Stimulated activated CD4-positive, alpha-beta T cell treated with anti-CD3 and anti-CD28 coated beads, Interleukin-1b, Interleukin-23, amount 100 ng/mL, for 1 hour (primary cell): ENCODE measurements at places on chromosomes 1 and 21.

- DNase-seq = no peak
Measured at GRCh38 chr1:28803051-28803450, 8.9 kb upstream of the OPRD1 start.

GRCh38 chr1:180143359-180143758 is 11.3 kb upstream of the QSOX1 start:
- no peak for DNase-seq

- DNase-seq = no peak
Measured at GRCh38 chr1:207984831-207985572, 74.1 kb upstream of the CD34 start.

DNA sequence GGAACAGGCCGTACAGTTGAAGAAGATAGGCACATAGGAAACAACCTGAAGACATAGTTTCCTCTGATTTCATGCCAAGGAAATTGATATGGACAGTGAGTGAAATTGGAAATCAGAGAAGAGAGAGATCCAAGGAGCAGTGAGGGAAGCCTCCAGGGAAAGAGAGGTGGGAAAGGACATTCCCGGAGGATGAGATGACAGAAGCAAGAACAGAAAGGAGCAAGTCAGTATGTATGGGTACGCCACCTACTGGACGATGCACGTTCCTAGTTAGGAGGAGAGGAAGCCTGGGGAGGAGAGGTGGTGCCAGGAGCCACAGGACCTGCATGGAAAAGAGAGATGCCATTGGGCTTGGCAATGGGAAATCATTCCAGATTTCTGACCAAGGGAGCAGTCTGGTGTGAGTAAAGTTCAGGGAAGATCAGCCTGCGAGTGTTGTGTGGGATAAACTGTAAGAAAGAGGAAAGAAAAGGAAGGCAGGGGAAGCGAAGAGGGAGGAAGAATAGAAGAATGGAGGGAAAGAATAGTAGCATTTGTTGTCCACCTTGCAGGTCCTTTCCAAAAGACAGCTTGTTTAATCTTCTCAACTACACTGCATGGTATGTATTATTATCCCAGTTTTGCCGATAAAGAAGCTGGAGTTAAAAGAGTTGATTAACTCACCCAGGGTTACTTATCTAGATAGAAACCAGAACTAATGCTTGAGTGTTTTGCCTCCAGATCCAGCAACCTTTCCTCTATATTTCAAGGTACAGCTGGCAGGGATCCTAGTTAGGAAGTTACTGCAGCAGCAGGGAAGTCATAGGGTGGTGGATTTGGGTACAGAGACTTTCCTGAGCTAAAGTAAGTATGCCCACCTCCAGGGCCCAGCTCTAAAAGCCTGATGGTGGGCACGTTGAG is 27.4 kb downstream of the C1orf116 start:
- DNase-seq = no peak

- DNase-seq = no peak
Measured at GRCh38 chr1:225817611-225818061, 7.7 kb downstream of the EPHX1 start.

DNA sequence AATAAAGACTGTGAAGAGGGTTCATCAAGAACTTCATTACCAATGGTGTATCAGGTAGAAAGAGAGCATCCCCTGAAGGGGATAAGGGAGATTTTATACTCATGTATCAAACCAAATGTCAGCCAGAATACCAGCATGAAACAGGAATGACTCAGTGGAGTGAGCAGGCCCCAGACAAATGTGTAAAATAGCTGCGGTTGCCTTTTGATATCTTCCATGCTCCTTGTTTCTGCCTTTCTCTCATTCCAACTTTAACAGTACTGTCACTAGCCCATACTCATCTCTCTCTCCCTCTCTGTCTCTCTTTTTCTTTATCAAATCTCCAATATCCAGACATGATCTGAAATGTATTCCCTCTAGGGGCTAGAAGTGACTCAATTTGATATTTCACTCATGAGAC is 47.8 kb downstream of the GPR88 start:
- no peak for DNase-seq

- DNase-seq = no peak
Measured at GRCh38 chr1:217135569-217135915, 412.3 kb upstream of the ESRRG start.

DNA sequence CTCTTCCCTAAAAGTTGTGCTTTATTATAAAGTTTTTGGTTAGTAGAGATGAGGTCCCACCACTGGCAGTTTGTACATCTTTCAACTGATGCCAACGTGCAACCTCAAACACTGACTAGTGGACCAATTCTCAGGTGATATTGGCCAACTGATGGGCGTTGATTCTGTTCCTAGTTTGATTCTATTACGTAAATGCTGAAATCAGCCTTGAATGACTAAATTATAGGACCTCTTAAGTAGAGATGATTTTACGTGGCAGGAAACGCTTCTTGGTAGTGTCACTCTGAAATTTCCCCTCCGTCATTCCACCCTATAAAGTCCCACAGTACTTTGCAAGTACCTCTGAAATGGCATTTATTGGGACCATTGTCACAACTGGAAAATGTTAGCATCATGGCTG is 8.8 kb upstream of the FNDC7 start:
- DNase-seq = no peak

DNA sequence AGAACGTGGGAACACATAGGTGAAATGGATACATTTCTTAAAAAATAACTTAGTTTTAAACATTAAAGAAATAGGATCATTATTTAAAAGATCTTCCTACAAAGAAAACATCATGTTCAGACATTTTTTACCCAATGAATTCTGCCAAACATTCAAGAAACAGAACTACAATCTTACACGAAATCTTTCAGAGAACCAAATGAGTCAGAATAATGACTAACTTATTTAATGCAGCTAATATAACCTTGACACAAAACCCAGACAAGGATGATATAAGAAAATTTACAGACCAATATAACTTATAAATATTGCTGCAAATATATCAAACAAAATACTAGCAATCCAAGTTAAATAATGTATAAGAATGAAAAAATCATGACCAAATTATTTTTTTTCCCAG is 220.1 kb upstream of the KCNK2 start:
- no peak for DNase-seq

DNA sequence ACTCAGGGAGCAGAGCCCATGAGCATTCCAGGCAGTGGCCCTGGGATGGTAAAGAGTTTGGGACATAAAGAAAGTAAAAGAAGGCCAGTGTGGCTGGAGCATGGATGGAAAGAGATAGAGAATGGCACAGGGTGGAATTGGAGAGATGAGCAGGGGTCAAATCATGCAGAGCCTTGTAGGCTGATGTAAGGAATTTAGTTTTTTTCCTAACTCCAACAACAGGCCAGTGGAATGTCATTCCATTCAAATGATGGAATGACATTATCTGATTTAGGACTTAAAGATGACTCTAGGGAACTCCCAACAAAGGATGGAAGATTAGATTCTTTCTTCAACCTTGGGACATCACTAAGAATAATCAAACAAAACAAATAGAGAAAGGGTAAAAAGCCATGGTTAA is 12.8 kb upstream of the S100A2 start:
- no peak for DNase-seq

GRCh38 chr1:29502225-29502910 is 266.0 kb downstream of the PTPRU start:
- no peak for DNase-seq

GRCh38 chr1:150476754-150477153 is 10.5 kb upstream of the TARS2 start:
- DNase-seq = no peak

DNA sequence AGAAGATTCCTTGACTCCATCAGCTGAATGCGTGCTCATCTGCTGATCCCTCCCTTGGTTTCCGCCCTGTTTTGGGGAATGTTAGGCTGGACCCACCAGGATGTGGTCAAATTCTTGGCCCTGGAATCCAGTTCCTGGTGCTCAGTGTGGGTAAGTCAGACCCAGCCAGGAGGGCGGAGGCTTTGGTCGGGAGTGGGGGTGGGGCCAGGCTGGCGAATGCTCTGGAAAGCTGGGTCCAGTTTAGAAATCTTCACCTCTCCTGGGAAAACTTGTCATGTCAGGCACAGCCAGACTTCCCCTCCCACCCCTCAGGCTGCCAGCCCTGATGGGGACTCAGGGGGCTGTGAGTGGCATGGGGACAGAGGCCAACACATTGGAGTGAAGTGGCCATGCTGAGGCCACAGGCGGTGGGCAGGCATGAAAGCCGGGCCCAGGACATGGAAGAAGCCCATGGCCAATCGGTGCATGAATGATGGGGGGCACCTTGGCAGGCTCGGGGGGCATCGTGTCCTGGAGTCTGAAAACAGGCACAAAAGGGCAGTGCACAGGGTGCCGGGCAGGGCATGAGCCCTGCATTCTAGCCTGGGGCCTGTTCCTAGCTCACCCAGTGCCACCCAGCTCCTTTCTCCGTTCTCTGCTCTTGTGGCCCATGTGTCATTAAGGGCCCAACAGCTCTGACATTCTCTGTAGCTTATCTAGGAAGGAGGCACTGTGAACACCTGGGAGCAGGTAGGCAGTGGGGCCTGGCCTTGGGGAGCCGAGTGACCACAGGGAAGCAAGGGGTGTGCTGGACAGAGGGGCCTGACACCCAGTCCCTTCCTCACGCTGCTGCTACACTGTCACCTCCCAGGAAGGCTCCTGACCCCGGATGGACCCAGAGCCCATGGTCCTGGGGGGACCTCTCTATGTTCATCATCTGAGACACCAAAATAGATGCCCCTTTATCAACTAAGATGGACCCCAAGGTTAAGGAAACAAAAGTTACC is 14.6 kb upstream of the PADI1 start:
- DNase-seq = no peak

DNA sequence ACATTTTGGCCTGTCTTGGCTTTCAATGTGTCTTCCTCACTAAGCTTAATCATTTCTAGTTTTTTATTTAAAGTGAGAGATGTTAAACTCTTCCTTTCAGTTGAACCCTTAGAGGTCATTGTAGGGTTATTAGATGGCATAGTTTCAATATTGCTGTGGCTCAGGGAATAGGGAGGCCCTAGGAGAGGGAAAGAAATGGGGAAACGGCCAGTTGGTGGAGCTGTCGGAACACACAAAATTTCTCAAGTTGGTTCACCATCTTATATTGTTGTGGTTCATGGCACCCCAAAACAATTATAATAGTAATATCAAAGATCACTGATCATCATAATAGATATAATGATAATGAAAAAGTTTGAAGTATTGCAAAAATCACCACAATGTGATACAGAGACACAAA is 31.4 kb upstream of the KAZN start:
- no peak for DNase-seq

DNA sequence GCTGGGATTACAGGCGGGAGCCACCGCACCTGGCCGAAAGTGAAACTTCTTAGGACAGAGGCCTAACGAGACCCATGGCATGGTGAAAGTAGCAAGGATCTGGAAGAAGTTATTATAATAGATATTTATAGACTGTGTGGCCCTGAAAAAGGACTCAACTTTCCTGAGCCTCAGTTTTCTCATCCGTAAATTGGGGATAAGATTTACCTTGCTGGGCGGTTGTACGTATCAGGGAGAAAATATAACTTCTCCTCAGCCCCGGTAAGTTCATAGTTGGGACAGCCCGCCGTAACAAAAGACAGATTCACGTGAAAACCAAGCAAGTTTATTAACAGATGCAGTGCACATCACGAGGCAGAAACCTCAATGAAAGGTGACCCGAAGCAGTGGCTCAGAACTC is 5.5 kb upstream of the PIK3CD start:
- DNase-seq = no peak

- DNase-seq = no peak
Measured at GRCh38 chr21:29431680-29432079, 133.0 kb downstream of the BACH1 start.

GRCh38 chr1:9591669-9592509 is 3.2 kb downstream of the TMEM201 start:
- no peak for DNase-seq

GRCh38 chr1:21322681-21323016 is 32.4 kb upstream of the ECE1 start:
- no peak for DNase-seq

DNA sequence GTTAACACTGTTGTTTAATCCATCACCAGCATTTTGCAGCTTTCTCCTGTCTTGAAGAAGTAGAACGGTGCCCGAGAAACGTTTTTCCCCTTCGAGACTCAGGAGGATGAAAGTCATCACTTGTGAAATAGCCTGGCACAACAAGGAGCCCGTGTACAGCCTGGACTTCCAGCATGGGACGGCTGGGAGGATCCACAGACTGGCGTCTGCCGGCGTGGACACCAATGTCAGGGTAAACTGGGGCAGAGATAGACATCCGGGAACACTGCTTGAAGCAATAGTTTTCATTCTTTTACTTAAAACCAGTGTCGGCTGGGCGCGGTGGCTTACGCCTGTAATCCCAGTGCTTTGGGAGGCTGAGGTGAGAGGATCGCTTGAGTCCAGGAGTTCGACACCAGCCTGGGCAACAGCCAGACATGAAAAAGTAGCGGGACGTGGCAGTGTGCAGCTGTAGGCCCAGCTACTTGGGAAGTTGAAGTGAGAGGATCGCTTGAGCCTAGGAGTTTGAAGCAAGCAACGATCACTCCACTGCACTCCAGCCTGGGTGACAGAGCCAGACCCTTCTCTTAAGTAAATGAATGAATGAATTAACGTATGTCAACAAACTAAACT is 945 bp downstream of the CHAF1B start:
- no peak for DNase-seq

GRCh38 chr21:37805266-37805665 is 111.0 kb downstream of the KCNJ6 start:
- no peak for DNase-seq

GRCh38 chr1:11184973-11185372 is 4.2 kb upstream of the ANGPTL7 start:
- no peak for DNase-seq

- no peak for DNase-seq
Measured at GRCh38 chr1:77543822-77544448, 138.5 kb downstream of the ZZZ3 start.

DNA sequence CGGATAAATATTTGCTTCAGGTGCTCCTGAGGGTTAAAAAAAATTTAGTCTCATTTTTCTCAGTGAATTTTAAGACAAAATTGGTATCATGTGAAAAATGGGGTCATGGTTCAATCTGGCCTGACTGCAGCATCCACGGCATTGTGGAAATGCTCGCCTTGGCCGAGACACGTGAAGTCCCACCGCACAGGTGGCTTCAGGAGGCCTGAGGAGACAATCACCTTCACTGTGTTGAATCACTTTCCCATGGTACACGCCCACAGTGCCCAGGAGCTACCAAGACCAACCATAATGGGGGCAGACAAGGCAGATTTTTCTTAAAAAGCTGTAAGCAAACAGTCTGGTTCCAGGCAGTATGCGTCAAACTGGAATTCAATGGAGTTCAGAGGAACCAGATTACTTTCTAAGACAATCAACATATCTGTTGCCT is 11.0 kb upstream of the CPLANE2 start:
- DNase-seq = no peak

DNA sequence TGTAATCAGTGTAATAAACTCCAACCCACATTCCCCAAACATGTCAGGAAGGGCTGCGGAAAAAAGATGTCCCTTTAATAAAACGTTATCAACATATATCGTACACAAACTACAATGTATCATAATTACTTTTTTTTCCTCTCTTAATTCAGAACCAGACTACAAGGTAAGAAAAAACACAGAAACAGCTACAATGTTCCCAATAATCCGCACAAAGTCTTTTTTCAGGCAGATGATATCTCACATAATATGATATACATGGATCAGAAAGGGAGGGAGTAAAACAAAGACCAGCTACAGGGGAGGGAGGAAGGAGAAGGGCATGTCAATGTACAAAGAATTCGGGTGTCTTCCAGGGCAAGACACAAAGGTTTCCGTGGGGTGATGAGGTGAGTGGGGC is 25.4 kb downstream of the MRPL37 start:
- DNase-seq = no peak
